ENCODE measurements at places on chromosomes 13 and 19.
A peak's percentile ranks its signal among the peaks of the same experiment; 100 is the strongest.

DNA sequence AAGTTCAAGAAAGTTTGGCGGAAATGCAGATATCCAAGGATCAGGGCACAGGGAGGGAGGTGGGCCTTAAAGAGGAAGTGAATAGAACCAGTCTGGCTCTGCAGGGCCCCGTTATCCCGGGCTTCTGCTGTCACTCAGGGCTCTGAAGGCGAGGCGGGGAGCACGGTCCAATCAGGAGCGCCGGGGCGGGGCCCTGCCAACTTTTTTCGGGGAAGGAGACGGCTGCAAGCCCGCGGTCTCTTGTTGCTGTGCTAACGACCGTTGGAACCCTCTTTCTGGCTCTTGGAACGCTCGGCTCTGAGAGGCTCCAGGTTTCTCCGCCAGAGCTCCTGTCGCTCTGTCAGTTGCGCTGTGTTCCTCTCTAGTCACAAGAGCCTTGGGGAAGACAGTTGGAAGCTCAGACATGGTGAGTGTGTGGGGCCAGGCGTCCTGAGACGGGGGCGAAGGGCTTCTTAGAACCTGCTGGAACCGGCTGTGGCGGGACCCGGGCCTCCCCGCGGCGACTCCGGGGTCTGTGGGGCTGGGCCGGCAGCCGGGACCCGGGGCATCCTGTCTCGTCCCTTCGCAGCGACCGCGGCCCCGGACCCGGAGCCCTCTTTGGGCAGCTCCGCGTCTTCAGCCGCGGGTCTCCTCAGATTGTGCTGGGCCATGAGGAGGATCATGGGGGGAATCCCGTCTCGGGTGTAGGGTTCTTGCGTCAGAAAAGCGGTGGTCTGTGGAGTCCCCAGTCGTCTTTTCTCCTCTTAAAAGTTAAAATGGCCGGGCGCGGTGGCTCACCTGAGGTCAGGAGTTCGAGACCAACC is 27.7 kb downstream of the ZNF844 start:
- DNase-seq = peak; percentile 86

GRCh38 chr13:108269601-108270328 is at the start of gene TNFSF13B:
Gene TNFSF13B, plus strand, starts transcription at chr13:108269718. Its CDS starts 178 bp downstream, at chr13:108269896.
- DNase-seq = peak; percentile 14

- no peak for DNase-seq
Observed at GRCh38 chr19:56110515-56111448, 10.3 kb downstream of the ZNF787 start.

- DNase-seq = no peak
Observed at GRCh38 chr19:30083125-30083681, 141.2 kb downstream of the URI1 start.

- no peak for DNase-seq
Observed at GRCh38 chr13:47474839-47475238, 526.2 kb downstream of the SUCLA2 start.

GRCh38 chr13:50179977-50180376 is 164.7 kb downstream of the KCNRG start:
- DNase-seq = no peak

DNA sequence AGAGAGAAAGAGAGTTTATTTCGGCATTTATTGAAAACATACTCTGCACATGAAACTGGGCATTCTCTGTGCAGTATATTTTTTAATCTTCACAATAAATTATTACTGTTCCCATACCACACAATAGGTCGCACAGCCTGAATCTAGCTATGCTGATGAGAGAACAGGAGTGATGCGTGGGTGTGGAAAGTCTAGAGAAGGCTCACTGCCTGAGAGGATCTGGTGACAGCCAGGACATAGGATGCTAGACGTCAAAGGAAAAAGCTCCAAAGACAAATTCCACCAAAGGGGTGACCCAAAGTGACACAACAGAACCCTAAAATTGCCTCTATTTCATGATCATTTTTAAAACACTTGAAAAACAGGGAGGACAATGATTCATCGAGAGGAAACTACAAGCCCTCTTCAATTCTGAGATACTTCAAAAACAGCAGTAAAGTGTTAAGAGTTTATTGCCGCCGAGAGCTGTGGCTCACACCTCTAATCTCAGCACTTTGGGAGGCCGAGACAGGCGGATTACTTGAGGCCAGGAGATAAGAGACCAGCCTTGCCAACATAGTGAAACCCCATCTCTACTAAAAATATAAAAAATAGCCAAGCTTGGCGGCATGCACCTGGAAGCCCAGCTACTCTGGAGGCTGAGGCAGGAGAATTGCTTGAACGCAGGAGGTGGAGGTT is 189.6 kb upstream of the NBEA start:
- DNase-seq = no peak

All from GM12892 (cell line).